ENCODE measurements at places on chromosomes 3 and 15. TPM values are rescaled to one million over a fixed set of nuclear protein-coding genes. Genes with fewer than 3 reads are reported as not detected.

GRCh38 chr3:158452334-158452733, 118.7 kb upstream of the MLF1 start:
- H3K27ac ChIP-seq: no peak overlapping the region
- no peak for DNase-seq
- H3K4me3 ChIP-seq: no peak overlapping the region
- no peaks in the 10 kb centered on the region for H3K36me3 ChIP-seq

DNA sequence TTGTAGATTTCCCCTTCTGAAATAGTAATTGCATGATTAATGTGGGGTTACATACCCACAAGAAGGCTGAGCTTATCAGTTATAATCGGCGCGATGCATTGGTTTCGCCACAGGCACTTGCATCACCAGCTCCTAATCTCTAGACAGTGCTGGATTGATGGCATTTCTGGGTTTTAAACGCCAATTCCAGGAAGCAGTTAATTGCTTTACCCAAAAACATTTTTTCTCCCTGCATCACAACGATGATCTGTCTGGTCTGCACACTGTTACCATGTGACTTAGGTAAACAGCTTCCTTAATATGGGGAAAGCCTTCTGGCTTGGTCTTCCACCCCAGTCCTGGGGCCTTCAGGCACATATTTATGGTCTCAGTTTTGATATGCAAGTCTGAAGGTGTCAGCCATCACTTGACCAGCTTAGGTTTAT, 70.0 kb upstream of the HEG1 start:
- no peak overlapping the region for H3K4me3 ChIP-seq
- no peaks in the 10 kb centered on the region for H3K36me3 ChIP-seq
- H3K27me3 ChIP-seq: no peaks in the 10 kb centered on the region

The MASP1 gene
- not detected for total RNA-seq

The ROPN1 gene
- total RNA-seq: not detected

DNA sequence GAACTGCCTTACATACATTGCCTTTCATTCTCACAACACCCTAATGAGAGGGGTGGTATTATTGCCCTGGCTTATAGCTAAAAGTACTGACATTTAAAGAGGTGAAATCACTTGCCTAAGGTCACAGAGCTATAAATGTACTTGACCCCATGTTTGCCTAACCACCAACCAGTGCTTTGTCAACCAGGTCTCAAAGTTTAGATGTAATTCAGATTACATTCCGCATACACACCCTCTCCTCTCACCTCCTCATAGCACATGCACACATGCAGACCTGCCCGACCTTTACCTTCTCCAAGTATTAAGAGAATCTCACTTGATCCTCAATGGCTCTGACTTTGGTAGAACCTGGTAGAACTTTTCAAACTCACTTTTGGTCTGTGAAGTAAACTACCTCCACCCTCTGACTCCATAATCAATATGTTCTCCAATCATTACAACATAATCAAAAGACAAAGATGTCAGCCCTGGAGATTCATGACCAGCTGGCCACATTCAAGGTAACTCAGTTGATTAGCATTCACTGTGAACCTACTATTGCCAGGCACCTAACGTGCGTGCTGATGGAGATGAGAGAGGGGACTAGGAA, 63.2 kb upstream of the HES1 start:
- peaks cover 14% of the 10 kb centered on the region for H3K4me1 ChIP-seq
- no peaks in the 10 kb centered on the region for H3K36me3 ChIP-seq
- no peak overlapping the region for H3K27ac ChIP-seq
- DNase-seq: no peak
